ENCODE measurements at places on chromosomes 7 and 10. TPM values are rescaled to one million over a fixed set of nuclear protein-coding genes. Genes with fewer than 3 reads are reported as not detected.

- peaks cover 6% of the 10 kb centered on the region for H3K4me1 ChIP-seq
- no peaks in the 10 kb centered on the region for H3K27me3 ChIP-seq
- H3K27ac ChIP-seq, result no peak overlapping the region
- H3K4me3 ChIP-seq, result no peak overlapping the region
- no peak for DNase-seq
Measured at GRCh38 chr10:28892818-28893547, 215.7 kb downstream of the BAMBI start.

GRCh38 chr10:70722820-70723424 lies 50.6 kb downstream of the ADAMTS14 start:
- no peak for DNase-seq
- no peak overlapping the region for H3K27ac ChIP-seq
- no peaks in the 10 kb centered on the region for H3K36me3 ChIP-seq
- H3K4me1 ChIP-seq, result no peaks in the 10 kb centered on the region
- no peak overlapping the region for H3K4me3 ChIP-seq

DNA sequence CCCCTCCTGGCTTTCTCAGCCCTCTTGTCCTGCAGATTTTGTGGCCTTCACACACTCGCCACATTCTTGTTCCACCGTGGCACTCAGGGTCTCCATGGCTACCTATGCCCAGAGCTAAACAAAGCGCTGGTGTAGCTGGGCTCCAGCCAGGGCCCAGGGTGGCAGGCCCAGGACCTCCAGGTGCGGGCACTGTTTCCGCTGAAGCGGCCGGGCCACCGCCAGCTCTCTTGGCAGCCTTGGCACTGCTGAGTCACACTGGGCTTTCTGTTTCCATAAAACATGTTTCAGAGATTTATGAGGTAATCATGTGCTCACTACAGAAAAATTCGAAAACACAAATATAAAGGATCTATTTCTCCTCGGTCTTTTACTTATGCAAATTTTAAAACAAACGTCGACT lies 51.3 kb downstream of the AOC1 start:
- H3K4me3 ChIP-seq, result no peak overlapping the region
- no peaks in the 10 kb centered on the region for H3K27me3 ChIP-seq
- H3K4me1 ChIP-seq, result no peaks in the 10 kb centered on the region

Gene FKBP9
- total RNA-seq, result 143 TPM

Gene MYL7
- 2,377 TPM for total RNA-seq

- H3K4me3 ChIP-seq, result no peak overlapping the region
- H3K27ac ChIP-seq, result no peak overlapping the region
- no peaks in the 10 kb centered on the region for H3K36me3 ChIP-seq
- peak; percentile 24 for DNase-seq
Measured at GRCh38 chr10:79058899-79059841, 9.6 kb upstream of the ZMIZ1 start.

Gene TAF5
- 1.8 TPM for total RNA-seq

Gene PLA2G12B
- total RNA-seq, result not detected

Gene MKRN1
- total RNA-seq, result 100 TPM

- H3K4me3 ChIP-seq, result no peak overlapping the region
- no peak overlapping the region for H3K27ac ChIP-seq
- DNase-seq, result no peak
- H3K27me3 ChIP-seq, result no peaks in the 10 kb centered on the region
Measured at GRCh38 chr10:4301291-4302045, 516.5 kb upstream of the KLF6 start.

- H3K4me3 ChIP-seq, result no peak overlapping the region
- no peaks in the 10 kb centered on the region for H3K36me3 ChIP-seq
- H3K4me1 ChIP-seq, result no peaks in the 10 kb centered on the region
- H3K27ac ChIP-seq, result no peak overlapping the region
Measured at GRCh38 chr7:149375234-149376008, 85.4 kb downstream of the ZNF777 start.

DNA sequence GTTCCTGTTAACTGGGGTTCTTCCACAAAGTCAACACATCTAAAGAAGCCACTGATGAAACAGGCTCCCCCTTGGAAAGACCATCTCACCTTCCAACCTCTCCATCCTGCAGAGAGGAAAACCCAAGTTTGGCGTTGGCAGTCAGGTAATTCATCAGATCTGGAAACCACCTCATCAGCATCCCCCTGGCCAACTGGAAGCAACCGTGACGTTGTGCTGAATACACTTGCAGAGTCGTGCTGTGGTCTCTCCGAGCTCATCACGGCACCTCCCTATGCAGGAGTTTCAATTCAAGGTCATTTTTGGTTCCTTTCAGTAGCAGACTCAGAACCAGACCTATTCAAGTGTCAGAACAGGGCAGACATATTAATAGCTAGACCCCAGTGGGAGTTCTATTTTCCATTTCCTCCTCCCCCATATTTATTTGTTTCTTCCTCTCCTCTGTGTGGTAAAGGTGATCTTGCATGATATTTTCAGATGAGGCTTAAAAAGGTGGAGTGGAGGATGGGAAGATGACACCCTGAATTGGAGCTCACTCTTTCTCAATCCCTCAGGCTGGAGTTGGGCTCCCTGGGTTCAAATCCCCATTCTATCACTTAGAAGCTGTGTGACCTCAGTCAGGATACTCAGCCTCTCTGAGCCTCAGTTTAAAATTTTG lies 149.1 kb upstream of the ADO start:
- H3K27me3 ChIP-seq, result no peaks in the 10 kb centered on the region
- no peak for DNase-seq

- H3K27ac ChIP-seq, result no peak overlapping the region
- H3K4me3 ChIP-seq, result no peak overlapping the region
- no peaks in the 10 kb centered on the region for H3K27me3 ChIP-seq
Measured at GRCh38 chr7:29482056-29482455, 81.6 kb upstream of the PRR15 start.
